ENCODE measurements at places on chromosomes 6 and 20.

DNA sequence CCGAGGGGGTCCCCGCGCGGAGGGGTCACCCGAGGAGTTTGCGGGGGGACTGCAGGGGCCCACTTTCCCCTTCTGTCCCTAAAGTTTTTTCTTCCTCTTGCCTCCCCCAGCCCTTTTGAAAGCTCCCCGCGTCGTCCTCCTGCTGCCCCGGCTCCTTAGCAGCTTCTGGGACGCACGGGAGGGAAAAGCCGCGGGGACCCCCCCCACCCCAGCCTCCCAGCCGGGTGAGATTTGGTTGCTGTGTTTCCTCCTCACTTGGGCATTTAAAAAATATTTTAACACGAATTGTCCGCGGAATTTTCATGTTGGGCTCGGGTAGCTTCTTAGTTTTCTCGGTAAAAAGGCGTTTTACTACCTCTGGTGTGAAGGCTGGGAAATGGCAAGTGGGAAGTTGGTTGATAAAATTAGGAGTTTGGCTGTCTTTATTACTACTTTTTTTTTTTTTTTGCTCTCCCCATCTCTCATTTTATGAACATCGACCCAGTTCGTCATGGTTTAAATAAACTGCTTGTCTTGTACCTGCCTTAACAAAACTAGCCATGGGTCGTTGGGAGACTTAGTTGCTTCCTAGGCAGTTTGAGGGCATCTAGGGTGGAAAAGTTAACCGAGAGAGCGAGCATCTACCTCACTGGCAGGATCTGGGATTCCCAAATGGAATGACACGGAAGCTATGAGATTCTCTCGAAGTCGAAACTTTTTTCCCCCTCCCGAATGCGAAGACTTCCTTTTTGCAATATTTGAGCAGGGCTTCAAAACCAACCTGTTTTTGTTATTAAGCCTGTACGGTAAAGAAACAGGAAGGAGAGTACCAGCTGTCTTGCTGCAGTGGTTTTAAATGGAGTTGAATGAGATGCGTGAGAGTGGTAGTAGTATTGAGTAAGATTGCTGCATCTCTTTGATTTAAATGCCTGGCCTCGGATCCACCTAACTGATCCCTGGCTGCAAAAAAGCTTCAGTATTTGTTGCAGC is 868 bp downstream of the NCOA3 start:
- peak; percentile 67 for DNase-seq

- DNase-seq: no peak
Observed at GRCh38 chr6:21873562-21873961, 280.0 kb downstream of the SOX4 start.

GRCh38 chr6:16318538-16318937 is 80.2 kb downstream of the GMPR start:
- DNase-seq: peak; percentile 87

DNA sequence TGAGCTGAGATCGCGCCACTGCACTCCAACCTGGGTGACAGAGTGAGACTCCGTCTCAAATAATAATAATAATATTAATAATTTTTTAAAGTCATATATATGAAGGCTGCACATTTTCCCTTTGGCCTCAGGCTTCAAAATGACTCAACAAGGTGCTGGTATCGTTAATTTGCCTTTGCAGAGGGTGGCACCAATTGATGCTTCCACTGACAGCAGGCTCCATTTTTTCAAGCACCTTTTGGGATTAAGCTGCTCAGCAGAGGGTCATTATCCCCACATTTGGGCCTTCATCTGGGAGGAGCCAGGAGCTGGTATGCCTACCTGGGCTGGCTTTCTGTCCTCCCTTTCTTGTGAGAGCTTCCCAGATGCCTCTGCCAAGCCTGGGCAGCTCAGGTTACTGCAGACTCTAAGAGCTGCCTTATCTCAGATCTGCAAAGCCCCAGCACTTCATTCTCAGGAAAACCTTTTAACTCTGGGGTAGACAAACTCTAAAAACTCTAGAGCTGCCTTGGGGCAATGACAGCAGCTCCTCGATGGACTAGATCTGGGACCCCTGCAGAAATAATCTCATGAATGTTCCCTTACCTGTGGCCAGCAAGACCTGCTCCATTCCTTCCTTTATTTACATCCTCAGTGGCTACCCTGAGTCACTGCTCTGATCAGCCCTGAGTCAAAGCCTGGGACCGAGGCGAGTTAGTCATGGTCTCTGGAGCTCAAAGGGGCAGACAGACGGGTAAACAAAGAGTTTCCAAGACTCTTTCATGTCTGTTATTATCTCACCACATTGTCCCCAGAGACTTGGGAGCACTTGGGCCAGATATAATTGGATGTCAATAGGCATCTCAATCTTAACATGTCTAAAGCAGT is 80.0 kb upstream of the EYA2 start:
- DNase-seq: no peak

DNA sequence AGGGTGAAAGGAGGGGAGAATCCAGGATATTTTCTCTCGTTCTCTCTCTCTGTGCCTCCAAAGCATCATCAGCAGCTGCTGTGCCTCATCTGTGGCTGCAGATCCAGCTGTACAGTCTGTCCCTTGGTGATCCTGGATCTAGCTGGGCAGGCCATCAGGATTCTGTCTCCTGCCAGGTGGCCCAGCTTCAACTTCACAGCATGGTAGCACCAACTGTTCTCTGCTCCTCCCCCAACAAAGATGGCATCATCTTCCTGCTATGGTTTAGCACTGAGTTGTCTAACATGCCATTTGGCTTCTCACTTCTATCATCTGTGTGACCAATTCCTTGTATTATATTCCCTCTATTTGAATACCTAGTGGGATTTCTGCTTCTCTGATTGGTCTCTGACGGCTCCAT is 28.6 kb upstream of the ARFGEF2 start:
- no peak for DNase-seq

Data from suppressor macrophage treated with lipopolysaccharide for 1 hour (primary cell).